ENCODE measurements at places on chromosomes 3 and 15.

DNA sequence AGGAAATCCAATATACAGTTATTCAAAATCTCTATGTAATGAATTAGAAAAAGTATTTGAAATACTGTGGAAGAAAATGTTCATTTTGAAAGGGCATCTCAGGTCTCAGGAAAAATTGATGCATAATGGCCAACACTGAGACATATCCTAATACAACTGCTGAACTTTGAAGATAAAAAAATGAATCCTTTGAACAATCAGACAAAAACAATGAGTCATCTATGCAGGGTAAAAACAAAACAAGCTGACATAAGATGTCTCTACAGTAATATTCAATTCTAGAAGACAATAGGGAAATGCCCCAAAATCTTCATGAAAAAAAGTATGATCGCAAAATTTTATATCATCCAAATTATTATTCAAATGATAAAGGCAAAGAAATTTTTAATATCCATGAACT is 34.0 kb upstream of the ZNF280D start:
- no peak for DNase-seq

GRCh38 chr15:66673410-66674322 is 28.4 kb upstream of the SMAD6 start:
- DNase-seq = peak; percentile 71

- DNase-seq = no peak
Observed at GRCh38 chr3:20320489-20320888, 134.5 kb upstream of the SGO1 start.

- DNase-seq = no peak
Observed at GRCh38 chr3:161925749-161926360, 429.2 kb downstream of the OTOL1 start.

- peak; percentile 11 for DNase-seq
Observed at GRCh38 chr3:188553569-188553968, 399.6 kb downstream of the LPP start.

Data from stimulated activated CD4-positive, alpha-beta T cell treated with anti-CD3 and anti-CD28 coated beads, Interleukin-15, amount 100 ng/mL, for 24 hours (primary cell).